ENCODE measurements at places on chromosomes 3 and 15. TPM values are rescaled to one million over a fixed set of nuclear protein-coding genes. Genes with fewer than 3 reads are reported as not detected.
A peak's percentile ranks its signal among the peaks of the same experiment; 100 is the strongest.

CELSR3 gene
- 162 TPM for total RNA-seq

ISL2 gene
- total RNA-seq, result 78.7 TPM

- DNase-seq, result peak; percentile 45
These were observed 26.6 kb downstream of the SEMA7A start for GRCh38 chr15:74406992-74407705.

GRCh38 chr3:115019900-115020299 is 127.2 kb downstream of the ZBTB20 start:
- DNase-seq, result no peak

GRCh38 chr3:182215881-182216280 is 504.2 kb downstream of the SOX2 start:
- no peak for DNase-seq

DNA sequence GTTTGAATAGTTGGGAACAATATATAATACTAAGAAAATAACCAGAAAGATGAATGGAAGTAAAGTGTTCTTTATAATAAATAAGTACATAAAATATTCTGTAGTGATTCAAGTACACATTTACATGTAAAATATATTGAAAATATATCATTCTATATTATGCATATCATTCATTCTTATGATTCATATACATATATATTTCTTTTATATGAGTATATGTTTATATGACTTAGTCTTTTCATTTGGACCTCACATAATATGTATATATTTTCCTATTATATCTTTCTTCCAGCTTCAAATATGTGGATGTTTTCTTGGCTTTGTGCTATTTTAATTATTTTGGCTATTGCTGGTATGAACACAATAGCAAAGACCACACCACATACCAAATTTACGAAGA is at the start of gene OTOL1:
OTOL1 (plus strand) TSS at position 301 of the 400 bp plus-strand sequence; CDS start at position 301, 0 bp downstream.
- no peak for DNase-seq

SLC49A4 gene
- total RNA-seq, result 8.6 TPM

C3orf85 gene
- total RNA-seq, result not detected

GRCh38 chr3:166367947-166368533 is 530.8 kb upstream of the BCHE start:
- DNase-seq, result no peak

TICRR gene
- 2.7 TPM for total RNA-seq

USP13 gene
- 28.5 TPM for total RNA-seq

TSPAN3 gene
- 190 TPM for total RNA-seq

OR5H15 gene
- not detected for total RNA-seq

ALPK3 gene
- total RNA-seq, result 6.8 TPM

DISP2 gene
- total RNA-seq, result 44.3 TPM

DNA sequence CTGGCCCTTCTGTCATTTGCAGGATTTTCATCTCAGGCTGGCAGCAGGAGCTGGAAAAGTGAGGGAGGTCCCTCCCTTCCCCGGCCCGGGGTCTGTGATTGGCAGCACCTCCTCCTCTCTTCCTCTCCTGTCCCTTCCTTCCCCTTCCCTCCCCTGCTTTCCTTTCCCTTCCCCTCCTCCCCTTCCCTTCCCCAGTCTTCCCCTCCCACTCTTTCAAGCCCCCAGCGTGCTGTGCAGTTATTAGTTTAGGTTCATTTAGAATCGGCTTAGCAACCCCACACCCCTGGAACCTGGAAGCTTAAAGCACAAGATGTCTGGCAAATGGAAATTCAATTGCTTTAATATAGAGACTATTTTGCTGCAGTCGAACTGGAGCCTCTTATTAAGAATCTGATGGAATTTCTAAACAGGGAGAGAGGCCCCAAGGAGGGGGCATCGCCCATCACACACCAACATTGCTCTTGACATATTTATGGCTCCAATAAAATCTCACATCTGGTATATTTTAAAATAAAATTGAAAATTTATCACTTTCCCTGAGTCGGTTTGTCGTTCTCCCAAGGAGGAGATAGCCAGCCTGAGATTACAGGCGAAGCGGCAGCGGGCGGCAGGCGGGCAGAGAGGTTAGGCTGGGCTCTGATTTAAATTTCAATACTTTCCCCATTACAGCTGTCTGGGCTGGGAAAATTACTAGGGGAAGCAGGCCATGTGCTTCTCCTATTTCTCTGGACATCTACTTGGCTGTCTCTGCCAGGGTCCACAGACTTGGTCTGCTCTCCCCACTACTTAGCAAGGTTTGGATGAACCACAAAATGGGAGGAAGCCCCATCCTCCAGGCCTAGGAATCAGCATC is 98.9 kb downstream of the LINGO1 start:
- no peak for DNase-seq

DNA sequence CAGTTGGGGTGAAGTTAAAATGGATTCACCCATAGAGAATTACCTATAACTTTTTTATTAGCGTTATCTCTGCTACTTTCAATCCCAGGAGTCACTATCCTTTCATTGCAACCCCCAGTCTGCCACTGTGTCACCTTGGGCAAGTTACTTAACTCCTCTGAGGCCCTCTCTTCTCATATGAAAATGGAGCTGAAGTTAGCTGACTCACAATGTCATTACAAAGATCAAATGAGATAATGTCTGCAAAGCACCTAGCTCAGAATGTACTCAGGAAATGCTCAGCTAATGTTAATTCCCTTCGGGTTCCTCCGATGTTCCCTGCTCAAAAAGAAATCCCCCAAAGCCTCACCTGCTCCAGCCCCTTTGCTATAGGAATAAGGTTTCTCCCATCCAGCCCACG is 50.0 kb downstream of the TRIM42 start:
- DNase-seq, result no peak

ITIH3 gene
- total RNA-seq, result not detected

PBRM1 gene
- 192 TPM for total RNA-seq

DNA sequence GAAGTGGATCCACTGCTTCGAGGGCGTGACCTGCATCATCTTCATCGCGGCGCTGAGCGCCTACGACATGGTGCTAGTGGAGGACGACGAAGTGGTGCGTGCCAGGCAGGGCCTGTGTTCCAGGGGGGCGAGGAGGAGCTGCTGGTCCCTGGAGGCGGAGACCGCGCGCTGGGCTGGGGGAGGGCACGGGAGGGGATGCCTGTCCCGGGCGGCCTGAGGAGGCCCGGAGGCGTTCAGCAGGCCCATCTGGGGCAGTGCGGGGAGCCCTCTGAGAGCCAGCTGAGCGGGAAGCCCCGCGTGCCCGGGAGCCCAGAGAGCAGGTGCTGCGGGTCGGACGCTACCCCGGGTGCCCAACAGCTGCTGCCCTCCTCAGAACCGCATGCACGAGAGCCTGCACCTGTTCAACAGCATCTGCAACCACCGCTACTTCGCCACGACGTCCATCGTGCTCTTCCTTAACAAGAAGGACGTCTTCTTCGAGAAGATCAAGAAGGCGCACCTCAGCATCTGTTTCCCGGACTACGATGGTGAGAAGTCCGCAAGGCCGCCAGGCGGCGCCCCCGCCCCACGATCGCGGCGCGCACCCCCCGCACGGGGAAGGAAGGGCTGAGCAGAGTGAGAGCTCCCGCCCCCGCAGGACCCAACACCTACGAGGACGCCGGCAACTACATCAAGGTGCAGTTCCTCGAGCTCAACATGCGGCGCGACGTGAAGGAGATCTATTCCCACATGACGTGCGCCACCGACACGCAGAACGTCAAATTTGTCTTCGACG is 2.9 kb downstream of the GNAT1 start:
- peak; percentile 68 for DNase-seq

GRCh38 chr3:104887069-104887468 is 479.6 kb upstream of the ALCAM start:
- no peak for DNase-seq

REC114 gene
- total RNA-seq, result not detected

DNA sequence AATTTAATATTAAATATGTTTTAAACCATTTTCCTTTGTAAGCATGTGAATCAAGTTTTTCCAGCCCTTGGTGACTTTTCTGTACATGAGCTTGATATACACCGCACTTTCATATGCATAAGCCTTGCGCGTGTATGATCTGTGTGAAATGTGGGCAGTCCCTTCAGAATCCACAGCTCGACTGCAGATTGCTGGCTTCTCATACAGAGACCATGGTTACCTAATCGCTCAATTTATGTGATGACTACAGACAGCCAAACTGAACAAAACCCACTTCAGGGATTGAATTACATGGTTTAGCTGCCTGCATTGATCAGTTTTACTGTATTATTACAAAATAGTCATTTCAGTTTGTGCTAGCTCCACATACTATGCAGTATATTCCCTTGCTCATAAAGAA is 212.3 kb upstream of the NECTIN3 start:
- no peak for DNase-seq

DNA sequence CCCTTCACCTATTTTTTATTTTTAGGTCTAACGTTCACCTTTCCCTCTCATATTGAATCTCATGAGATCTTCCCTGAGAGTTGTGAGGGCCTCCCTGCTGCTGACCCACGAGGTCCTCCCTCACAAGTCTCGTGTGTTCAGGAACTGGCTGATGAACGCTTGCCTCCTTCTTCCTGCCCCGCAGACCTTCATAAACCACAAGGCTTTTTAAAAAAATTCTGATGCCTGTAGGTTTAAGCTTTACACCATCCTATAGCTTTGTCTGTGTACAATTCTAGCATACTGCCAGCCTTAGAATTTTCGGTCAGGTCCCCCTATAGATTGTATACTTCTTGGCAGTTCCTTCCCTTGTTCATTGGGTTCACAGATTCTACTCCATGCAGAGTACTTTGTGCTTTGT is 50.5 kb downstream of the CHST2 start:
- no peak for DNase-seq

THPO gene
- 1.6 TPM for total RNA-seq

- DNase-seq, result no peak
These were observed 1.0 kb downstream of the USF3 start for GRCh38 chr3:113695431-113695785.

TEX55 gene
- total RNA-seq, result not detected

DNA sequence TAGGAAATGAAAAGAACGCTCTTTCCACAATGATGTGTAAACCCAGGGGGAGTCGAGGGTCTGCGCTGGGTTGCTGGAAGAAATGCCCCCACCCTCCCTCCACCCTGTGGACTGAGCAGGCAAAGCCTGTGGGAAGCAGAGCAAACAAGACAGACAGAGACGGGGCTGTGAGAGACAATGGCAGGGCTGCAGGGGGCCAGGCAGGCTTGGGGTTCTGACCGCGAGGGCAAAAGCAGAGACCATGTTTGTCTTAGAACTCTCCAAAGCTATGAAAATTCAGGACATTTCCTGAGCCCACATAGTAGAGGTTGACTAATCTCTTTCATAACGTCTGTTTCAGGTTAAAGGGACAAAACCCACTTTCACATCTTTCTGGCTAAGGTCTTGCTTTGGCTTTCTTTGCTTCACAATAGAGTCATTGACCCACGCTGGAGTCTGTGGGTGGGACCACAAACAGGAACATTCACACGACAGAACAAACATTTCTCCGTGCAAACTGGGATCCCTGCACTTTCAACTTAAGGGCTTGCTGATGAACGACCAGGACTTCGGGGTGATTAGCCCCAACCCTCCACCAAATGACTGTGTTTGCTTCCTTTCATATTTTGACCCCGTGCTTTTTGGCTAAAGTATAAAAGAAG is 156.0 kb upstream of the TPM1 start:
- no peak for DNase-seq

TM4SF4 gene
- total RNA-seq, result not detected

DNA sequence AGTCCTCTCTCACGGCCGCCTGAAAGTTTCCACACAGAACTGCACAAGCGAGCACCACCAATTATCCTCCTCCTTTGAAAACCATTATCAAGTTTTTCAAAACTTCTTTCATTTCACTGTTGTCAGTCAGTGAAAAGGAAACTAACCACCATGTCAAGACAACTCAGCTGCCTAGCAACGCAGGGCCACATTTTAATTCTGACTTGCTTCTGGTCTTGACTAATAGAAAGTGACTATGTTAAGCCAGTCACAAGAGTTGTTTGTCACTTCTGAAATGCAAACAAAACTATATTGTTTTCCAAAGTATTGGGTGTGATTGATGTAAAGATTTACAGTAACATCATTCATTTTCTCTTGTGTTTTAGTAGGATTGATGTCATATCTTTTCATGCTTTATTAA is 612.8 kb upstream of the AGTR1 start:
- no peak for DNase-seq

CILP gene
- 0.12 TPM for total RNA-seq

ADGRG7 gene
- total RNA-seq, result not detected

DNA sequence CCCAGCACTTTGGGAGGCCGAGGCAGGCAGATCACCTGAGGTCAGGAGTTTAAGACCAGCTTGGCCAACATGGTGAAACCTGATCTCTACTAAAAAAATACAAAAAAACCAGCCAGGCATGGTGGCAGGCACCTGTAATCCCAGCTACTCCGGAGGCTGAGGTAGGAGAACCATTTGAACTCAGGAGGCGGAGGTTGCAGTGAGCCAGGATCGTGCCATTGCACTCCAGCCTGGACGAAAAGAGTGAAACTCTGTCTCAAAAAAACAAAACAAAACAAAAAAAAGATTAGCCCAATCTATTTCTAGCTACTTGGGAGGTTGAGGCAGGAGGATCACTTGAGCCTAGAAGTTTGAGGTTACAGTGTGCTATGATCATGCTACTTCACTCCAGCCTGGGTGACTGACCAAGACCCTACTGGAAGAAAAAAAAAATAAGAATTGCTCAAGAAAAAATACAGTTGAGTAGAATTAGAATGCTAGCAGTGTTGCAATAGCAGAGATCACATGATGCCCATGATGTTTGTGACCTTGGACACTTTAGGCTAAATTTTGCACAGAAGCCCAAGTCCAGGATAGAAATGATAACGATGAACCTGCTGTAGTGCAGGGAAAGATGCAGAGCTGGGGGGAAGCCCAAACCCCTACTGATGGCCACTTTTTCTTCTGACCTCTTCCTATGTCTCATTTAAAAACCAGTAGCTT is 162.2 kb downstream of the LPP start:
- DNase-seq, result no peak

DNA sequence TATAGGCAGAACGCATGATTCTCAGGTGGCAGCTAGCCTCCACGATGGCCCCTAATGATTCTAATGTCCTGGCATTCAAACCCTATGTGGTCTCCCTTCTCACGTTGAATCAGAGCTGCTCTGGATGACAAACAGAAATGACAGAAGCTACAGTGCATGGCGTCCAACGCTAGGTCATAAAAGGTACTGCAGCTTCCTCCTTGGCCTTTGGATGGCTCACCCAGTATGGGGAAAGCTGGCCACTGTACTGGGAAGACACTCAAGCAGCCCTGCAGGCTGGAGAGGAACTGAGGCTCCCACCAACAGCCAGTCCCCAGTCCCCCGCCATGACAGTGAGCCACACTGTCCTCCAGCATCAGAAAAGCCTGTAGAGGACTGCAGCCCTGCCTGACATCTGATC is 286.3 kb downstream of the FAM43A start:
- no peak for DNase-seq

- DNase-seq, result peak; percentile 53
These were observed 619 bp downstream of the TTBK2 start for GRCh38 chr15:42919799-42920518.

ZNF860 gene
- not detected for total RNA-seq

GRCh38 chr15:98951493-98952320 is 55.9 kb downstream of the PGPEP1L start:
- DNase-seq, result no peak

SLC51A gene
- not detected for total RNA-seq

- peak; percentile 96 for DNase-seq
These were observed 19.4 kb upstream of the KIF23 start for GRCh38 chr15:69394556-69395282.

VWA5B2 gene
- 56.5 TPM for total RNA-seq

GRCh38 chr15:68292967-68293366 is 15.4 kb downstream of the FEM1B start:
- DNase-seq, result no peak

GRCh38 chr3:107966276-107966675 is 124.6 kb downstream of the CD47 start:
- DNase-seq, result no peak
